ENCODE measurements at places on chromosomes 6 and 20.

- DNase-seq, result no peak
These were observed 20.2 kb downstream of the HCK start for GRCh38 chr20:32072168-32072750.

DNA sequence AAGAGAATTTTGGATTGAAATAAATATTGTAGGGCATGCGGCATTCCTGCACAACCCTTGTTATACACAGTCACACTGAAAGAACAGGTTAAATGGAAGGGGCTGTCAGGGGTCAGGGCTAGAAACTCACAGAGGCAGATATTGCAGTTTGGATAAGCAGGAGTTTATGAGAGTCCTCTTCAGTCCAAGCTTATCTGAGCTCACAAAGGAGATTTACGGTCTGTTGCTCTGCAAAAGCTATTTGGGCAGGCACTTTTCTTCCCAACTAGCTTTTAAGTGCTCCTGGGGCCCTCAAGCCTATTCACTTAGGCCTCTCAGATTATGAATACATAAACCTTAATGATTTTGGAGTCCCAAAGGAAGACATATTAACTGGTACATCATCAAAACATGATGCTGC lies 156.2 kb downstream of the SOX4 start:
- DNase-seq, result no peak

- peak; percentile 8 for DNase-seq
These were observed 23.1 kb upstream of the KCNB1 start for GRCh38 chr20:49505518-49505917.

DNA sequence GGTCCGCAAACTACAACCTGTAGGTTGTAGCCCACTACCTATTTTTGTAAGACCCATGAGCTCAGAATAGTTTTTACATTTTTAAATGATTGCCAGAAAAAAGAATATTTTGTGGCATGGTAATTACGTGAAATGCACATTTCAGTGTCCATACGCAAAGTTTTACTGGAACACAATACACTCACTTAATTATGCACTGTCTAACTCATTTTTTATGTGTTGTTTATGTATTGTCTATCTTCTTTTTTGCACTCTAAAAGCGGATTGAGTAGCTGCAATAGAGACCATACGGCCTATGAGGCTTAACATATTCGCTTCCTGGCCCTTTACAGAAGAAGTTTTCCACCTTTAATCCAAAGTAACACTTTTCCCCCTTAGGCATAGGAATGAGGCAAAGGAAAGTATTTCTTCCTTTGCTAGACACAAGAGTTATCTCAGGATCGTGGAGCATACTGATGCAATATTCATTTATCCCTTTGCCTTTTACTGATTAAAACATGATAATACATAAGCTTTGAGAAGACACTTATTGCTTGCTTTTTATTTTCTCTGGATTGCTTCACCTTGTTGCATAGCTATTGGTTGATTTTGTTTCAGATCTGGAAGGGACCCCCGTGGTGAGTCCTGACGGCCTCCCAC lies 69.8 kb downstream of the FNDC1 start:
- no peak for DNase-seq

DNA sequence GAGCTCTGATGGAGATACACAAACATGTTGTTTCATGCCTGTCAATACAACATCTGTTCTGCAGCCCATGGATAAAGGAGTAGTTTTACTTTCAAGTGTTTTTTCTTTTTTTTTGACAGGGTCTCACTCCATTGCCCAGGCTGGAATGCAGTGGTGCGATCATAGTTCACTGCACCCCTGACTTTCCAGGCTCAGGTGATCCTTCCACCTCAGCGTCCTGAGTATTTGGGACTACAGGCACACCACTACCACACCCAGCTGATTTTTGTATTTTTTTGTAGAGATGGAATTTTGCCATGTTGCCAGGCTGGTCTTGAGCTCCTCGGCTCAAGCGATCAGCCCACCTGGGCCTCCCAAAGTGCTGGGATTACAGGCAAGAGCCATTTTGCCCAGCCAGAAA lies 97.0 kb downstream of the SMAP1 start:
- no peak for DNase-seq

GRCh38 chr20:19748681-19749080 lies 9.4 kb upstream of the RIN2 start:
- no peak for DNase-seq

DNA sequence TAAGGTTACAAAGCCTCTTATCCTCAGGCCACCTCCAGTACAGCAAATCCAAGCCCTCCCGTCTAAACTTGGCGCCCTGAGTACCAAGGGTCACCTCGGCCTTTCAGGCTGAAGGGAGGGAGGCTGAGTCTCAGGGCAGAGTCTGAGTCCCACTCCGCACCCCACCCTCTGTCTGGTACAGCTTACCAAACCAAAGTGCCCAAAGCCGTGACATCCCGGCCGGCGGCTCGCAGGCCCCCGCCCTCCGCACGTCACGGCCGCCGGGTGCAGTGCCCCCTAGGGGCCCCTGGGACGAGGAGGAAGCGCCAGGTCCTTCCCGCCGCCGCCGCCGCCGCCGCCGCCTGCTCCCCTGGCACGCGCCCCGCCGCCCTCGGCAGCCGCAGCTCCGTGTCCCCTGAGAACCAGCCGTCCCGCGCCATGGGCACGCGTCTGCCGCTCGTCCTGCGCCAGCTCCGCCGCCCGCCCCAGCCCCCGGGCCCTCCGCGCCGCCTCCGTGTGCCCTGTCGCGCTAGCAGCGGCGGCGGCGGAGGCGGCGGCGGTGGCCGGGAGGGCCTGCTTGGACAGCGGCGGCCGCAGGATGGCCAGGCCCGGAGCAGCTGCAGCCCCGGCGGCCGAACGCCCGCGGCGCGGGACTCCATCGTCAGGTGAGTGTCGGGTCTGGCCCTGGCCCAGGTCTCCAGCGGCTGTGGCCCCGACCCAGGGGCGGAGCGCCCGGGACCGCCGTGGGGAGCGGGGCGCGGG lies at the start of gene MTHFD1L:
MTHFD1L (plus strand) TSS at position 297 of the 741 bp plus-strand sequence; CDS start at position 418, 121 bp downstream.
- peak; percentile 69 for DNase-seq

GRCh38 chr6:18439581-18439980 lies 52.4 kb downstream of the RNF144B start:
- DNase-seq, result no peak

DNA sequence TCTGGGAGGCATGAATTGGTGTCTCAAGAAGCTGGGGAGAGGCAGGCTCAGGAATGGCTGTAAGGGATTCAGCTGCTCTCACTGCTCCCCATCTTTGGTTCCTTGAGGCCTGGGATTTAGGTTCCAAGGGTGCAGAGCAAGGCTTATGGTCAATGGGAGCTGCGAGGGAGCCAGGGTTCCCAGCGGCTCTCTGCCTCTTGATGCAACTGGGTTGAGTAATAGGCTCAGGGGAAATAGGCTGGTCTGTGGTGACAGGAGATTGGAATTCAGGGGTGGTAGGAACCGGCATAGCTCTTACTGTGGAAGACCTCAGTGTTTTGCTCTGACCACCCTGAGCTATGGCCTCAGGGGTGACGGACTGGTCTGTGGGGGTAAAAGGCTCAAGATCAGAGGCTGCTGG lies 13.0 kb upstream of the NRM start:
- DNase-seq, result no peak

Measured in pons (tissue), 1 donor.